ENCODE measurements at places on chromosomes 1 and 21. TPM values are rescaled to one million over a fixed set of nuclear protein-coding genes. Genes with fewer than 3 reads are reported as not detected.

- DNase-seq = no peak
Observed at GRCh38 chr1:55402671-55403464, 187.7 kb upstream of the USP24 start.

DNA sequence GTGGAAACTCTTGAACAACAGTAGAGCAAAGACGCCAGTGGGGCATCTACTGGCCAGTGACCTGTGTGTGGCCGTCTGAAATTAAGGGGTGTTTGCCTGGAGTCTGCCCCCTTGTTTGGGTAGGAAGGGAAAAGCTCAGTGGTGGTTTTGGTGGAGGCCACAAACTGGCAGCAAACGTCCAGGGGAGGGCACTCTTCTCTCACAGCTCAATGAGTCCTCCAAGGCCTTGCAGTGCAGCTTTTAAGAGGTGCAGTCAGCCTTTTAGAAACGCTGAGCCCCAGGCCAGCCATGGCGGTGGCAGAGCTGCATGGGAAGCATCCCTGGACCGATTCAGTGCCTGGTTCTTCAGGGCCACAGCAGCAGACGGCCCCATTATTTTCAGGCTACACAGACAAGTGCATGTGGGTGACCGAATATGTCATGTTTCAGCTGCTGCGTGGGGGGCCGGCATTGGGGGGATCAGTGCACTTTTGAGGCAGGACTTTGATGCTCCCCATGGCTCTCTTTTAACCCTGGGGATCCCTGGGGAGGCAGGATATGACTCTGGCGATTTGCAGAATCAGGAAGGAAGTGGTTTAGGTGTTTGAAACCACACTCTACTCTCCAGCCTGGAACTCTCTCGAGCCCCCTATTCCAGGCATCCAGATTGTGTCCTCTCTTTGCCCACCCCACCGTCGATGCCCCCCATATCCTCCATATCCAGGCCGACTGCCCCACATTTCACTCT is 414.0 kb downstream of the PRDM2 start:
- peak; percentile 32 for DNase-seq

GRCh38 chr1:160954158-160955104 is at the start of gene ITLN2:
Gene ITLN2 (minus strand): TSS chr1:160954809. CDS start chr1:160954741, 68 bp downstream.
- DNase-seq = no peak

DNA sequence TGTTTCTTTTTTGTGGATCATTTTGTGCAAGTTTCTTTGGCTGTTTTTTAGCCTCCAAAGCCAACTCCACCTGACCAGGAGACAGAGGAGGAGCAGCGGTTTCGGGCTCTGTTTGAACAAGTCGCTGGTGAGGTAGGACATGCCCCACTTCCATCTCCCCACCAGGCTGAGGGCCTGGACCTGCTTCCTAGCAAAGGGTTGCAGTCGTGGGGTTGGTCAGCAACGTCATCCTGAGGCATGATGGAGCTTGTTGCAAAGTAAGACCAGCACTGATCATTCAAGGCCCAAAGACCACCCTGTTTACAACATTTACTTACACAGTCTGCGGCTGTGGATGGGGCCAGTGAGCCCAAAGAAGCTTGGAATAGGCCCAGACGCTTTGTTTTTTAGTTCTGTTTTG is 40.3 kb downstream of the CAPN9 start:
- no peak for DNase-seq

Gene RBM11
- total RNA-seq = not detected

Gene MYOG
- total RNA-seq = not detected

All from breast epithelium (tissue), 4 donors.